Stimulated activated CD4-positive, alpha-beta T cell treated with anti-CD3 and anti-CD28 coated beads, TNF-alpha, amount 100 ng/mL, for 1 hour (primary cell): ENCODE measurements at places on chromosomes 5 and 9.

DNA sequence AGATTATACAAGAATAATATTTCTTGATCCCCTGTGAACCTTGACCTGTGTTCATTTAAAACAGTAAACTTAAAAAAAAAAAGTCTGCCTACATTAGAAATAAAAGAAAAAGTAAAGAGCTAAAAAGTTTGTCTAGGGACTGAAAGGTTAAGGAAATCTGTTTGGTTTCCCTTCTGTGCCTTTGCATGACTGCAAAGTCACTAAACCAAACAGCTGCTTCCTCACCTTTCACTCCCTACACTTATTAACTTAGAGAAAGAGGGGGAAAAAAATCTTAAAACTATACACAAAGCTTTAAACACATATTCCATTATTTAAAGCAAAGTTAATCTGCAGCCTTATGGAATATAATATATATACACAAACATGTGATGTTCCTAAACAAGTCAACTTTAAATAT lies 65.1 kb downstream of the ZFR start:
- no peak for DNase-seq

- no peak for DNase-seq
Observed at GRCh38 chr5:136012041-136012804, 16.6 kb upstream of the TGFBI start.

DNA sequence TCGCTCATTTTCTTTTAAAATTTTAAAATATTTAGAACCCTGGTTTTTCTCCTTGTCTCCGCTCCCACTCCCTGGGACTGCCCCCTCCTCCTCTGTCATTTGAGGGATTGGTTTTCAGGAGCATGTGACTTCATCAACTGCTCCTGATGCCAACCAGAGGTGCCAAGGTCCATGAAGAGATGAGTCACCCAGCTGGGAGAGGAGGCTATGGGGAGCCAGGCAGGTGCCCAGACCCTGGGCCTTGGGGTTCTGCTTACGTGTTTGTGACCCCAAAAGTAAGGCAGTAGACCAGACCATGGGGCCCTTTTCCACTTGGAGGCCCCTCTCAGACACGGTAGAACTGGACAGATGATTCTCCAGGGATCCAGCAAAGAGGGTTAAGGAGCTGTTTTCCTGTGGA lies 167.0 kb downstream of the FGF18 start:
- DNase-seq = no peak

GRCh38 chr5:108661590-108662219 lies 86.0 kb upstream of the FER start:
- no peak for DNase-seq

DNA sequence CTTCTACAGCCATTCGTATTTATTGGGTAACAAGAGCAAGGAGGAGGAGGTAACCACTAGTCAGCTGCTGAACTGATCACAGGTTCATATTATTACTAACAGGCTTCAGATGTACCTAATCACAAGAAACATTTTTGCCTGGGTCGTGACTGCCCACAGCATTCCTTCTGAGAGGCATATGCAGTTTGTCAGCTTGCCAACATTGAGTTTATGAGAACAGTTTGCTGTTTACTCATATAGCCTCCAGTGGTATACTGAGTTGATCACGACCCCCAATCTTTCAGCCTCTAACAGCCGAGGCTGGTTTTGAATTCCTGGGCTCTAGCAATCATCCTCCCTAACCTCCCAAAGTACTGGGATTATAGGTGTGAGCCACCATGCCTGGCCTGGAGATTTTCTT lies 693.6 kb downstream of the TLE1 start:
- DNase-seq = no peak
